Activated T-helper 1 cell treated with anti-CD3 and anti-CD28 coated beads, Interleukin-2, amount 50 U/mL, for 16 hours (primary cell): ENCODE measurements at places on chromosomes 7 and 10.

DNA sequence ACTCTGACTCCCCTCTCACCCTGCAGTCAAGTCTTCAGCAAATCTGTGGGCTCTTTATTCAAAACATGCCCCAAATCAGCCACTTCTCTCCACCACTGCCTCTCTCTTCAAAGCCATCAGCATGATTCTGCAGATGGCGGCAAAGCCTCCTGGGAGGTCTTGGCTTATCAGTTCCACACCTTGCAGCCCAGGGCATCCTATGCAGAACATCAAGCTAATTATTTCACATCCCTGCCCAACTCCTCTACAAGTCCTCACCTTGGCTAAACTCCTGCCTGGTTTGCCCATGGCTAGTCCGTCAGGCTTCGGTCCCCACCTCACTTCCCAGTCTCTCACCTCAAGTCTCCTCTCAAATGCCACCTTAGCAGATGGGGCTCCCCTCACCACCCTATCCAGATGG, 70.2 kb downstream of the PIP4K2A start:
- DNase-seq: no peak

- DNase-seq: no peak
These were observed 34.8 kb upstream of the HNRNPH3 start for GRCh38 chr10:68296843-68297663.

DNA sequence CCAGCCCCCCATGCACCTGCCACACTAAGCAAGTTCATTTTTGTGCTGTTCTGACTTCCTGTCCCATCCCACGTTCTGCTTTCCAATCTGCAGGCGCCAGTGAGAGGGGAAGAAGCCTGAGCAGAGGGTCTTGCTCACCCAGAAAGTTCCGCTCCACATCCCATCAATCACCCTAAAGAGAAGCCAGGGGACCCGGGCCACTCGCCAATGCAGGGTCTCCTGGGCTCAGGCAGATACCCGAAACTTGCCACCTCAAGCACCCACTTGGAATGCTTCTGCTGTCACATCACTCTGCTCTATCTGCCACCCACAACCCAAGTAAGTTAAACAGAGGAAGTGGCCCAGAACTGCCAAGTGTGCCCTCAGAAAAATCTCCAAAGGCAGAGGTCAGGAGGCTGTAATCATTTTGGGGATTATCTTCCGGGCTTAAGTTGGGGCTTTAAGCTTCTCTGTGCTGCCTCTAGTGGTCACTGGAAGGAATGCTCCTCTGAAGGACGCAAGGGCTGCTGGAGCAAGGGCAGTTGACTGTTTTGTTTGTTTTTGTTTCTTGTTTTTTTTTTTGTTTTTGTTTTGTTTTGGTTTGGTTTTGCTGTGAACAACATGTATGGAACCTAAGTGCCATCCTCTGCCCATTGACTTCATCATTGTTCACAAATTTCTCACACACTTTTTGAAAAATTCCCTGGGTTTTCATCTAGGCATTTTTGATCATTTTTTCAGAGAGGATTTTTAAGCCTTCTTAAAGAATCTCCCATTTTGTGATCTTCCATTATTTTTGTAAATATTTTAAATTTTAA, 25.5 kb downstream of the PRR15 start:
- DNase-seq: no peak

- DNase-seq: no peak
These were observed 55.5 kb downstream of the PLXNA4 start for GRCh38 chr7:132520591-132521280.

DNA sequence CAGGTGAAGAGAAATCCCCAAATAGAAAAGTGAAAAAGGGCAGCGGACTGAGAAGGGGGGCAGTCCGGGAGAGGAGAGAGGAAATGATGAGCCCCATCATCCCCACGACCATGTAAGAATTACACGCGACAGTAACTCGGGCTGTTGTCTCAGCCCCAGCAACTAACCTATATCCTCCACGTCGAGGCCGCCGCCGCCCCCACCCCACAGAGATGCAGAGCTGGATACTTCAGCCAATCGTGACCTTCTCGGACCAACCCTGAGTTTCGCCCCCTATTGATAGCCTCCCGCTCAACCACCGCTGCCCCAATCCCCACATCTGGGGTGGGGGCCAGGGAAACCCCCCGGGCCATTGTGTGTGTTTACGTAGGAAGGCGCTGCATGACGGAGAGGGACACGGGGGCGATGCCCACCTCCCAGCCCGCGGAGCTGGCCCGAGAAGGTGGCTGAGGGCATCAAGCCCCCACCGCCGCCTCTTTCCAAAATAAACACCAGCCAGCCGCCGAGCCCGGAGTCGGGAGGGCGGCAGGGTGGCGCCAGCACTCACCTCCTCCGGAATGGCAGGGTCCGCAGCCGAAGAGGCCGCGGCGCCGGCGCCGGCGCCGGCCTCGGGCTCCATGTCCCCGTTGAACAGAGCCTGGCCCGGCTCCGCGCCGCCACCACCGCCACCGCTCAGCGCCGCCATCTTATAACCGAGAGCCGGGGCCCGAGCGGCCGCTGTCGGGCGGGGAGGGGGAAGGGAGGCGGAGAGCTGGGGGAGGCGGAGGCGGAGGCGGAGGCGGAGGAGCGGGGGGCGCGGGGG, 509 bp downstream of the BRAF start:
- DNase-seq: peak; percentile 63

GRCh38 chr10:28434063-28434462, 98.9 kb upstream of the WAC start:
- DNase-seq: no peak

GRCh38 chr7:151135866-151136843, 31.3 kb downstream of the GBX1 start:
- no peak for DNase-seq

- no peak for DNase-seq
These were observed 64.9 kb upstream of the GPR22 start for GRCh38 chr7:107404740-107405537.

- DNase-seq: no peak
These were observed 22.4 kb upstream of the FAM180A start for GRCh38 chr7:135771051-135771450.

GRCh38 chr10:96910488-96911395, 78.6 kb downstream of the LCOR start:
- DNase-seq: no peak

DNA sequence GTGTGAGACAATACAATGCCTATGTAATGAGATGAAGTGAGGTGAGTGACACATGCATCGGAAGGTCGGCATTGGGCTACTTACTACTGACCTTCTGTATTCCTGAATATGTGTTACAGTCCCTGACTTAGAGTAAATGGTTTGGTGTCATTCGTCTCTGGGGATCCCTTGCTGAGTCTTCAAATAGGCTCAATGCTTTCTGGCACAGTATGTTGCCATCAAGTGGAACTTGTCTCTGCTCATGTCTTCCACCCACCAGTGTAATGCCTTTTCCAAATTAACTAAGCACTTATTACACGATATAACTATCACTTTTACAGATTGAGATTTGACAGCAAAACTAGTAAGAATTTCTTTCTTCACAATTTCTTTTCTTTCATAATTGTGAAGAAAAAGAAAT, 10.9 kb downstream of the CUL2 start:
- DNase-seq: no peak

- no peak for DNase-seq
These were observed 29.8 kb downstream of the BCAP29 start for GRCh38 chr7:107609811-107610261.

GRCh38 chr7:150447966-150448788, 2.3 kb upstream of the GIMAP8 start:
- no peak for DNase-seq

DNA sequence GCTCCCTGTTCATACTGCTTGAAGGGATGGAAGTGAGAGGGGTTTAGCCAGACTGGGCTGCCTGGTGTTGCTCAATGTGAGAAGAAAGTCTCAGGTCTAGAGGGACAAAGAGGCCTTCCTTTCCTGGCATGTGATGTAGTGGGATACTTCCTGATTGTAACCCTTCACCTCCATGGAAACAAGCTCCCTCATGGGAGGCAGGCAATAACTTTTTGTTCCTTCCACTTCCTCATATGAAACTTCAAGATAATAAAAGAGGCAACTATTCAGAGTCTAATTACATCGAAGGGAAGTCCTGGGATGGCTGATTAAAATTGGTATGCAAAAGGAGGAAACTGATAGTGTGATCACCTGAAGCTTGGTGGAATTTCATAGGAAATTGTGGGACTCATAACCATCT, 84.1 kb upstream of the ETV1 start:
- no peak for DNase-seq

DNA sequence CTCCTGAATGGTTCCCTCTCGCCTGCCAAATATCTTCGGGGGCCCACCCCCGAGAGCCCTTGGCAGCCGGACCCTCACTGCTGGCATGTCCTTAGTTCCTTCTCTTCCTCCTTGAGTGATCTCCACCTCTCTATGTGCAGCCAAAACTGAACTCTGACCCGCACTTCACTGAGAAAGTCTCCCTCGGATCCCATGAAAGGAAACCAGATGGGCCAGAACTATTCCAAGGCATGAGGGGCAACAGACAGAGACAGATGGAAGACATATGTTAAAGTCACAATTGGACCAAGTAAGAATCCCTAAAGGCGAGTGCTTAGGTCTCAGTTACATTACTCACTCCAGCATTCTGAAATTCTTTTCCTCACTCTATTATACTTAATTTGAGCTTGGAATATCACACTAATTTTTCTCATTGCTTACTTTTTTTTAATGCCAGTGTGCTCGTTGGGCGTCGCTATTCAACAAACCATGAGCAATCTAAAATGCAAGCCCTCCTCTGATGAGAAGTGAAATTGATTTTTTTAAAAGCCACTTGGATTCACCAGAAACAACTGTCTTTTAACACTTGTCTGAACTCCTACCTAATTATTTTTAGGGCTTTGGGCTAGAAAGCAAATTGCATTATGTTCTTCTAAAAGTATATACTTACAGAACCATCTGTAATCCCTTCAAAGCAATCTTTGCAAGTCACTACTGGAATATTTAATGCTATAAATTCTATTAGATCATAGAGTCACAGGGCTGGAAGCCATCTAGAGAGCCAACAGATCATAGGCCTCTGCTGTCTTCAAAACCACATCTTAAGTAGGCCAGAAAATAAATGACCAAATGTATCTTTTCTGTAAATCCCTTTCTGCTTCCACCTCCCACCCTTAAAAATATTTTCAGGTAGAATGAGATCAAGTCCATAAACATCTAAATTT, 43.3 kb upstream of the EZH2 start:
- no peak for DNase-seq

DNA sequence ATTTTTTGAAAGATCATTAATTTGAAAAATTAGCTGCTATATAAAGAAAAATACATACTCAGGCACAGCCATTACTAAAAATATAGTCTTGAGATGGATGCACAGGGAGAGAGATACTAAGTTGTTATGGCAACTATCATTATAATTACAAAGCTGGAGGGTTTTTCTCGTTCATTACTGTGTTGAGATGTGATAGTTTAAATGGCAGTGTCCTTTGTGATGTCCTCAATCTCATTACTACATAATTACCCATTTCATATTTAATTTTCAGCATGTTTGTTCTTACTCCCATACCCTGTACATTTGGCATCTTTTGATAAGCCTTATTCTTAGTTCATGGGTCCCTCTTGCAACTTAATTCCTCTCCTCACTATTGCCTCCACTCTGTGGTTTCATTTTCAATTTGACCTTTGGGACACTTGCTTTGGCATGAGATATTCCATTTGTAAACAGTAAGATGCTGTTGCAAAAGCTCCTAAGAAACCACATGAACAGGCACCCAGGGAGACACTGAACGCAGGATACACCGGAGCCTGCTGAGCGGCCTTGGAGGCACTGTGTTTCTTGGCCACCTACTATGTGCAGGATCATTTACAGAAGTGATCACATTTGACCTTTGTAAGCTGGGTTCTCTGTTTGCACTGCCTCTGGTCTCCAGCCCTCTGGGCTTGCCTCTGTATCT, 4.8 kb upstream of the CPXM2 start:
- no peak for DNase-seq

GRCh38 chr10:80443531-80443974, 10.6 kb upstream of the TSPAN14 start:
- no peak for DNase-seq

DNA sequence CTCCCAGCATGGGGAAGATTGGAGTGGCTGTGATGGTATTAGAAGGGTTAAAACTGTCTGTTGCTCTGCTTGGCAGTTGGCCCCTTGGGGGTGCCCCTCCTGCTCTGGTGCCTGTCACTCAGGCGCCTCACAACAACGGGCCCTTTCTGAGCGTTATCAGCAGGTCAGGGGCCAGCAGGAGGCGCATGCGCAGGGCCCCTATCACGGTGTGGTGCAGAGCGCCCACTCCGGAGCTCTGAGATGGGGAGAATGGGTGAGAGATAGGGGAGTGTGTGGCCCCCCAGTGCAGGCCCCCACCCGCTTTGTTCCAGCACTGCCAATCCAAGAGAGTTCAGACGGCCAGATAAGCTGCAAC, 24.8 kb downstream of the GBX1 start:
- no peak for DNase-seq

GRCh38 chr7:28155964-28156363, 24.6 kb downstream of the JAZF1 start:
- DNase-seq: no peak

- no peak for DNase-seq
These were observed 110.0 kb upstream of the SHH start for GRCh38 chr7:155922067-155922816.
